NCI-H524 treated with DMSO at 0.1 percent for 48 hours (cell line): ENCODE measurements at places on chromosomes 2 and 18.

GRCh38 chr2:218734190-218734975 lies 23.7 kb downstream of the TTLL4 start:
- DNase-seq: peak; percentile 2

DNA sequence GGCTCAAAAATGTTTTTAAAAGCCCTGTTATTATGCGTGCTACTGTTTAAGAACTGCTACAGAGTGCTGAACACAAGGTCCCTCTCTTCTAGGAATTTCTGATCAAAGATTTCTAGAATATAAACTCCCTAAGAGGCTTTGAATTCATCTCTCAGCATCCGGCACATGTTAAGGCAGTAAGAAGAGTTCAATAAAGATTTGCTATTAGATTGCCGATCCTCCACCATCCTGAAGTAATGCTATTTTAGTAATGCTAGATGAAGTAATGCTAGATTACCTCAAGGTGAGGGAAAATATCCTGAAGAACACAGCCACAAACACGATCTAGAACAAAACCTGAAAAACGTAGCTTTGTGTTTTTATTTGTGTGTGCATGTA lies 949 bp upstream of the MYL12B start:
- DNase-seq: no peak

DNA sequence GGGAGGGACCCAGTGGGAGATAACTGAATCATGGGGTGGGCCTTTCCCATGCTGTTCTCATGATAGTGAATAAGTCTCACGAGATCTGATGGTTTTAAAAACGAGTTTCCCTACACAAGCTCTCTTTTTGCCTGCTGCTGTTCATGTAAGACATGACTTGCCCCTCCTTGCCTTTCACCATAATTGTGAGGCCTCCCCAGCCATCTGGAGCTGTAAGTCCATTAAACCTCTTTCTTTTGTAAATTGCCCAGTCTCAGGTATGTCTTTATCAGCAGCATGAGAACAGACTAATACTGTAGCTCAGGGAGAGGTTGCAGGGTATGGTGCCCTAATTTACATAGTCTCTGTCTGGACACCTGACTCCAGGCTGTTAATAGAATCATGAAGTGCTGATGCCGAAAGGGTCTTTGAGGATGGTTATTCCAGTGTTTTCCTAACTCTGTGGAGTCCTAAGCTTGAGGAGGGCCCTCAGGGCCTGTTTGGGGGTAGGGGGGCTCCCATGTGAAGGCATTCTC lies 343.2 kb downstream of the ALK start:
- no peak for DNase-seq

GRCh38 chr2:240591784-240592183 lies 5.2 kb downstream of the CAPN10 start:
- no peak for DNase-seq

GRCh38 chr18:58402247-58402646 lies 226.6 kb downstream of the ALPK2 start:
- no peak for DNase-seq

- no peak for DNase-seq
Measured at GRCh38 chr18:79572093-79572780, 107.4 kb upstream of the CTDP1 start.

GRCh38 chr2:85577386-85578242 lies at the start of gene VAMP8:
Gene VAMP8 (plus strand): TSS chr2:85577586. CDS start chr2:85577647, 61 bp downstream.
- no peak for DNase-seq

DNA sequence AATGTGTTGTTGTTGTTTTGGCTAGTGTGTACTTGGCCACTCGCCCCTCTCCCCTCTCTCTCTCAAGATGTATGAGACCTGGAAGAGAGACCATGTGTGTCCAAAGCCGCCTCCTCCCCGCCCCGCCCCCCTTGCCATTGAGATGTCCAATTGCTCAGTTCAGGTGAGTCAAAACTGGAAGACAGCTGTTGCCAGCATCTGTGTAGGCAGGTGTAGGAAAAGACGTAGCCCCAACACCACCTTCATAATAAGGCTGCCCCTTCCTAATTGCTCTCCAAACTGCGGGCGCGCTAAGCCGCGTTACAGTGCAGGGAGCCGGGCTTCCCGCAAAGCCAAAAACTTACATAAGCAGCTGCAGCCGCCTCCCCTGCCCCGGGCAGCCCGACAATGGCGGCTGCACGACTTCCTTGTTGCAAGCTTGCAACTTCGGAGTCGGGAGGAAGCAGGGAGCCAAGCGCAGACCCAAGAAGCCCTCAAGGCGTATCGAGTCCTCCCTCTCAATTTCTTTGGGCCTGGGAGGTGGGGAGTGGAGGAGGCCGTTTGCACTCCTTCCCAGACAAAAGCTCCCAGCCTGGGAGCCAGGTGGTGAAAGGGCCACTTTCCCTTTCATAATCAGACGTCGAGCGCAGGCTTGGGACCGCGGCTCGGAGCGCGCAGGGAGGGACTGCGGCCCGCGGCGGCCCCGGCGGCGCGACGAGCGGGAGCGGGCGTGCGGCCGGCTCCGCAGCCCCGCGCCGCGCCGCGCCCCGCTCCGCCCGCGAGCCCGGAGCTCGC lies 882 bp downstream of the ZBTB14 start:
- DNase-seq: no peak

DNA sequence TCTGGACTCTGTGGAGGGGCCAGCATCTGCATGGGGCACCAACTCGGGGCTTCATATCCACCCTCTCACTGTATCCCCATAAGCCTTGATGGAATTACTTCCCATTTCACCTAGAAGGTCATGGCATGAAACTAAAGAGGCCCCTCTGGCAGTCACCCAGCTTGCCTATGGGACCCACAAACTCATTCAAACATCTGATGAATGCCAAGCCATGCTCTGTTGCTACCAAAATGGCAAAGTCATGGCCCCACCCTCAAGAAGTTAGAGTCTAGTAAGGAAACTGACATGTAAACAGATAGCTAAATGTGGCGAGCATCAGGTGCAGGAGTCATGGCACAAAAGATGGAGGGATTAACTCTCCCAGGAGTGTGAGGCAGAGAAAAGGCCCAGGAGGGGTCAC lies 14.5 kb downstream of the CYB5A start:
- DNase-seq: no peak

GRCh38 chr2:157466764-157467163 lies 22.9 kb upstream of the CYTIP start:
- DNase-seq: no peak

GRCh38 chr2:76998152-76998551 lies 524.0 kb downstream of the LRRTM4 start:
- no peak for DNase-seq

GRCh38 chr2:215861607-215862350 lies 151.6 kb downstream of the MREG start:
- DNase-seq: no peak

GRCh38 chr2:223562078-223562477 lies 40.1 kb downstream of the SCG2 start:
- no peak for DNase-seq

DNA sequence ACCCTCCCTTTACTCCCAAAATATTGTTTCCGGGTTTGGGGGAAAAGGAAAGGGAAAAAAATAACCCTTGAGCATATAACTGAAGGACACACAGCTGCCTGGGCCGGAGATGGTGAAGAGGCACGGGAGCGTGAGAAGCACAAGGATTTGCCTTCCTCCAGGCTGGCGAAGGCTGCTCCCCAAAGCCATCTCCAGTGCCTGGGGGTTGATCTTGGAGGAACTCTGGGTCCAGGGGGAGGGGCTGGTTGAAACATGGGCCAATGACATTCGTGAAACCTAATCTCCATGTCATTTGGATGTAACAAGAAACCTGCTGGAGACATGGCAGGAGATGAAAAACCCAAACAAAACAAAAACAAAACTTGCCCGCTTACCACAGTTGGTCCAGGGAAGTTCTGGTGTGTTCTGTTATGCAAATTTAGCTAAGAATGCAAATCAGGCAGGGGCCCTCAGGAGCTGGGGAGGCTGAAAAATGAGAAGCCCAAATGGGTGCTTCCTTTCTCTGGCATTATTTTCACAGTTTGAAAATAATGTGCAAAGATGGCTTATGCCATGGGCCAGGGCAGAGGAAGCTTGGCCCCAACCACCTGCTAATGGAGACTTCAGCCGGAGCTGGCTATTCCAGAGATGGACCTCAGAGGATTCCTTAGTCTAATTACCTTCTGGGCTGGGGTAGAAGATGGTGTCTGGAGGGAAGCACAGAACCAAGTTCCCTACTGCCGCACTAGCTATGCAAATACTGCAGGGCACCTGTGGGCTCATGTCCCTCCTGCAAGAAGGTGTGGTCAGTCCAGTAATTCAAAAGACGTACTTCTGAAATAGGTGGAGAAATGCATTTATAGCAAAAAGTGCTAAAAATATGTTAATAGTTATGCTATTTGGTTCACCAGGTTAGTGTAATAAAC lies 180.9 kb downstream of the BCL2 start:
- DNase-seq: no peak

GRCh38 chr2:120992791-120993555 lies 257.3 kb downstream of the GLI2 start:
- DNase-seq: no peak

DNA sequence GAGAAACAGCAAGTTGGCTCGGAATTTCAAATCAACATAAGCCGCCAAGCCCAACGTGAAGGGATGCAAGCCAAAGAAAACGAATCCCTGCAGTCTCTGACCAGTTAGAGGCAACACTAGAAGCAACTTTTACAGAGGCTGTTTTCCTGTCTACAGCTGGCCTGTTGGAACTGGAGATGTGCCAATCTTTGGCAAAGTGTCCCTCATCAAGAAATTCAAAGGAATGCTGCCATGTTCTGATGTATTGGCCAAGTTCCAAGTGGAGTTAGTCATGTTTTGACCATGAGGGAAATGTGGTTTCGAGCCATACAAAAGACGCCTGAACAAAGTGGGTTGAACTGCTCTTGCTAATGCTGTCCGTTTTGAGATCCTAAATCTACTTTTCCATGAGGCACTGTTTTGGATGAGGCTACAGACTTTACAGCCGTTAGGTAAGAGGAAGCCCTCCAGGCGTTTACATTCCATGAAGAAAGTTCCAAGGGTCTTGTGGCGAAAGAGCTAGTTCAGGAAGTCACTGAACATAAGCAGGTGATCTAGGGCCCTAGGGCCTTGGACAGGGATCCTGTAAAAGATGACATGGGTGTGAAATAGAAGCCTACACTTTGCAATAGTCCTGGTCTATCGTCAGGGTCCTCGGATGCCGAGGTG lies 140.7 kb upstream of the PXDN start:
- DNase-seq: no peak

- no peak for DNase-seq
Measured at GRCh38 chr2:152098496-152099366, at the start of gene CACNB4. Gene CACNB4 (minus strand): TSS chr2:152099044.

DNA sequence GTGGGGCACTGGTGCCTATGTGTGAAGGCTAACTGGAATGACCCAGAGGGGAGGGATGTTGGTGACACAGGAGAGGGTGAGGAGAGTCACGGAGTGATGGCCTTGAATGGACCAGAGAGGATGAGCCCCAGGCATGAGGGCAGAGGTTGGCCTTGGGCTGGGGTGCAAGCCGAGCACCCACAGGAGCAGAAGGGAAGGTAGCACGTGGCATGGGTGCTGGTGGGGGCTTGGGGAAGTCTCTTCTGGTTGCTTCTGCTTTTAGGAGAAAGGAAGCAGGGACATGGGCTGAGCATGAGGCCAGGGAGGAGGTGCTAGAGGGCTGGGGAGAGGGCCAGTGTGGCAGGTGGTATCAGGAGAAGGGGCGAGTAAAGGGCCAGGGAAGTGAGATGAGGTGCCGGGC lies 183.8 kb downstream of the DYSF start:
- no peak for DNase-seq
